CD4-positive, alpha-beta T cell treated with Interleukin-17A for 1 hour (primary cell): ENCODE measurements at places on chromosomes 12 and 14.

DNA sequence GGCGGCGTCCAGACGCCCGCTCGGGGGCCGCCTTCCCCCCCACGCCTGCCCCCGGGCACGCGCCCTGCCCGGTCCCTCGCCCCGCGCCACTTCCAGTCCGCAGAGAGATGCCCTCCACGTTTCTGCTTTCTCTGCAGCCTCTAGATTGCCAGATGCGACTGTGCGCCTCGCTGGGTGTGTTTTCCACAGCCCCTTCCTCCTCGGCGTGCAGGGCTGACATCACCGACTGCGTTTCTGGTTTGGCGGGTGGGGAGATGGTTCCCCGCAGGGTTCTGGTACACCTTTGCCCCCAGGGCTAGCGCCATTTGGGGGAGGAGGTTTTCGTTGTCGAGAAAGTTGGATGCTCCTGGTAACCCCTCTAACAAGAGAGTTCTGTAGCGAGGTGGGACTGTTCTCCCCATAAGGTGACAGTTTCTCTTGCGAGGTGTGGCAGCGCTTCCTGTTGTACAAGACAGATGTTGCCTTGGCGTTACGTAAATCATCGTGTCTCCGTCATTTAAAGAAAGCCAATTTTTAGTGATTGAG, 1.5 kb downstream of the CALM1 start:
- DNase-seq, result peak; percentile 78

DNA sequence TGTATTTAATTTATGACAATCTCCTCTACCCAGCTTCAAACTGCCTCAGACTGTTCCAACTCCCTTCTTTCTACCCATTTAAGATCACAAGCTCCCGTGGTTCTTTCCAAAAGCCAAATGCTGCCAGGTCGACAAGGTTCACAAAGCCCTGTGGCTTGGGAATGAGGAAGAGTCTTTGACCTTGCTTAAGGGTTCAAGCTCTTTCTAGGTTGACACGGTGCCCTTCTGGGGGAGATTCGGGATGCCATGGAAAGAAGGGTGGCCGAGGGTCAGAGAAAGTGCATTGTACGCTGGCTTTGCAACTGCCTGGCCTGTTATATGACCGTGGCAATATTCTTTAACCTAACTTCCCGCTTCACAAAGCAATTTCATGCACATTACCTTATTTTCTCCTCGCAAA, 239.3 kb downstream of the ANO2 start:
- no peak for DNase-seq

GRCh38 chr12:110906516-110906915, 13.9 kb downstream of the MYL2 start:
- DNase-seq, result no peak

DNA sequence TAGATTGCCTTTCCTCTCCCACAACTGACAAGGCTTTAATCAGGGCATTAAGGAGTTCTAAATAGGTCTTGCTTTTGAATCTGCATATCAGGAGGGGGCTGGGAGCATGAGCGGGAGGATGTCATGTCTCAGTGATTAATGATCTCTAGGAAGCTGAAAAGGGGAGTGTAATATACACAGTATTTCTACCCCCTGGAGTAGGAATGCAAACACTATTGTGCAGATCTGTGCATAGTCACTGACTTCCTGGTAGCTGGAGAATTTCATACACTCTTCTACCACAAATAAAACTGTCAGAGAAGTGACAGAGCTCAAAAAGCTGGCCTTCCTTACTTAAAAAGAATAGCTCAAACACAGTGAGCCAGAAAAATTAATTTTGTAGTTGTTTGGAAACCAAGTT, 65.8 kb downstream of the RIC8B start:
- DNase-seq, result no peak

DNA sequence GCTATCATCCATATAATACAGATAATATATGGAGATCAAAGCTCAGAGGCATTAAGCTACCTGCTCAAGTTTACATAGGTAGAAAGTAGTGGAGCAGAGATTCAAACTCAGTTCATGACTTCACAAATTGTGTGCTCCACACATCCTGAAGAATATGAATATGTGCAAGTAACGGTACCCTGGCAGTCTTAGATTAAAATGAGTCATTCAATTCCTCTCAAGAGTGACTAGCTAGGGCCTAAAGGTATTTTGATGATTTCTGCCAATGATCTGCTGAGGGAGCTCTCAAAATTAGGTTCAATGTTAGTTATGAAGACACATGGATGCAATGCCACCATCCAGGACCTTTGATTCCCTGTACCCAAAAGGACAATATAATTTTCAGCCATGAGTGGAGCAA, 58.9 kb downstream of the GRIP1 start:
- no peak for DNase-seq

GRCh38 chr14:105944632-105945610, 418.5 kb downstream of the TMEM121 start:
- peak; percentile 73 for DNase-seq

DNA sequence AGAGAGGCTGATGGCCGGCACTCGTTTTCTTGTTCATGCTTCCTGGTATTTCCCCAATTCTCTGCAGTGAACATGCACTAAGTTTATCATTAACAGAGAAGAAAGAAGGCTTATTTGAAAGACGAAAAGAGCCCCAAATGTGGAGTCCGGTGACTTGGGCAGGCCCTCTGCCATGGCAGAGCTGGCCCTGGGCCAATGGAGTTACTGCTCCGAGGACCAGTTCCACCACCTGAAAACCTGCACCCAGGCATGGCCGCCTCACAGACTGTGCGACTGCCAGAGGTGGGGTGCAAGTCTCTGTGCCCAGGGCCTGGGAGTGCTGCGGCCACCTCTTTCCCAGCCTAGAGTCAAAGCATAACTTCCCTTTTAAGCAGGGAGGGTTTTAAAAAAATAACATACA, 24.9 kb downstream of the DEGS2 start:
- DNase-seq, result no peak

DNA sequence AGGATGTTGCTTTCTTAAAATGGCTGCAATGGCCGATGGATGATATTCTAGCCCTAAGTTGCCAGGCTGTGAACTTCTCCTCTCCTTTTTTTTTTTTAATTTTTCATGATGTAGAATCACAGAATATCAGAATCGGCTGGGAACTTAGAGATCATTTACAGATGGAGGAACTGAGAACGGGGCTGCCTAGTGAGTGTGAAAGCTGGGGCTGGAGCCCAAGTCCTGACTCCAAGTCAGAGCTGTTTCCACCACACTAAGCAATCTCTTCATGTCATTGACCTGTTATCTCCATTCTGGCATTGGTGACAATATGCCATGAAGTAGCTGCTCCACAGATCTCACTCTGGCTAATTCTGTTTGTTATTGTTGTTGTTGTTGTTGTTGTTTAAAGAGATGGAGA, 121.7 kb downstream of the SLC38A1 start:
- no peak for DNase-seq

DNA sequence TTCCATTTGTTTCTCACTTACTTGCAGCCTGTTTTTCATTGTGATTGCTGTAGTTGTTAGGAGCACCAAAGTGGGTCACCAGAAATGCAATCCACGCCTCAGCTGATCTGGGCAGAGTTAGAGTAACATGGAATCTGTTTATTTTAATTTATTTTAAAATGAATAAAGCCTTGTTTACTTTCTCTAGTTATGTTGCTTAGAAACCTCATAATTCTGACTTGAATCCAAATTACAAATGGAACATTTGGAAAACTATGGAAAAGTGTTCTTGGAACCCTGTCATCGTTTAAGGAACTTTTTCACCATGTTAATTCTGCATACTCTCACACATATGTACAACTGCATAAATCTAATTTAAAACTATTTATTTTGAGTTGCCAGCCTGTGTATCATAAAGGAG, 92.2 kb upstream of the DAAM1 start:
- no peak for DNase-seq

- no peak for DNase-seq
Observed at GRCh38 chr14:90632451-90632850, 183.8 kb downstream of the TTC7B start.

DNA sequence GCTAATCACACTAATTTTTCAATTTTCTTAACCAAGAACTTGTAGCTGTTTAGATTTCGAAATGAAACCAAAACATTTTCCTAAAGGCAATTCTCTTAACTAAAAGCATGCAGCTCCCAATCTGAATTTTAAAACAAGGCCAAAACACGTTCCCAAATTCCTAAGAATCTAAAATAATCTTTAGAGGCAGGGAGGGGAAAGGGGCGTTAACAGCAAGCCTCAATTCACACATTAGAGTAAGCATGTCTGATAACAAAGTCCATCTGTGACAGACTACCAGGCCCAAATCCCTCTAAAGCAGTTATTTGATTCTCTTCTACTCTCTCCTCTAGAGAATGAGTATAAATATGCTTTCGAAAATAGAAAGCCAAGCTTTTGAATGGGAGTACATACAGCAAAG, 754 bp downstream of the ATG14 start:
- no peak for DNase-seq

- DNase-seq, result no peak
Observed at GRCh38 chr12:118166946-118167345, 31.0 kb downstream of the PEBP1 start.

GRCh38 chr12:119195256-119195655, 16.5 kb downstream of the HSPB8 start:
- no peak for DNase-seq

DNA sequence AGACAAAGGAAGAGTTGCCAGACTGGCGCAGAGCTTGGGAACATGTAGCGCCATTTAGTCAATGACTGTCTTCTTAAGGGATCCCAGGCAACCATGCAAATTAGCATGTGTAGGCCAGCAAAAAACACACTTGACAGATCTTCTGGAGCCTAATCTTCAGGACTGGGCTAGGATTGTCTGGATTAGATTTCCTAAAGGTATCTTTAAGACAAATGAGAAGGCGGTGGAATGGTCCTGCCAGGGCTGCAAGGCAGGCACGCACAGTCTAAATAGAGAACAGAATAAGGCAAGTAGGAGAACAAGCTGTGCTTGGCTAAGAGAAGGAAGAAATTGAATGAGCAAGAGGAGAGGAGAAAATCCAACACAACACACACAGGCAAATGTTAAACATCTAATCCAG, 80.0 kb downstream of the CIT start:
- no peak for DNase-seq

GRCh38 chr12:113232089-113232839, 11.0 kb downstream of the TPCN1 start:
- DNase-seq, result no peak

DNA sequence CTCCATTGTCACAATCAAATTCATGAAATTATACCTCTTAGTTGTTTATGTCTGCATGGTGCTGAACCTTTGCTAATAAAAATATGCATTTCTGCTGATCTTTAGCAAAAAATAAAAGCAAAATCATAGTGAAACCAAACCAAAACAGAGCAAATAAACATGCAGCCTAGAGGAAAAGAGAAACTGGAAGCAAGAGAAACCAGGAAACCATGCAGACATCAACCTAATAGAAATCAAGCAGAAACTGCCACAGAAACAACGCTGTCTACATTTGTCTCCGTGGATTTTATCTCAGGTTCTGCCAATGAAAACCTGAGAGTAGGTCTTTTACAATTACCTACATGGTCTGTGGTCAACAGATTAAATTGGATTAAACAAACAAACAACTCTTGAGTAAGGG, 173.7 kb downstream of the SYT10 start:
- no peak for DNase-seq

DNA sequence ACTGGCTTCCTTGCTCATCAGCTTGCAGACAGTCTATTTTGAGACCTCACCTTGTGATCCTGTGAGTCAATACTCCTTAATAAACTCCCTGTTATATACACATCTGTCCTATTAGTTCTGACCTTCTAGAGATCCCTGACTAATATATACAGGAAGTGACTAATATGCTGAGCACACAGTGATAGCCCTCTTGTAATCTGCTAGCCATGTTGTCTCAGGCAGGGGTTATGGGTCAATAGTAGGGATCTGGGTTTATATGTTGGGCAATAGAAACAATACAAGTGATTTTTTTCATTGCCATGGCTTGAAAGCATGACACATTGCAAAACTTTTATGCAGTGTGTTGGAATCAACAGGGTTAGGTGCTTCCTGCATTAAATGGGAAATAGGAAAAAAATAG, 562.2 kb downstream of the GALC start:
- DNase-seq, result no peak

GRCh38 chr14:23095196-23096108, at the start of gene C14orf119:
C14orf119 (plus strand) TSS chr14:23095505; CDS start chr14:23097659, 2,154 bp downstream.
- DNase-seq, result peak; percentile 100

DNA sequence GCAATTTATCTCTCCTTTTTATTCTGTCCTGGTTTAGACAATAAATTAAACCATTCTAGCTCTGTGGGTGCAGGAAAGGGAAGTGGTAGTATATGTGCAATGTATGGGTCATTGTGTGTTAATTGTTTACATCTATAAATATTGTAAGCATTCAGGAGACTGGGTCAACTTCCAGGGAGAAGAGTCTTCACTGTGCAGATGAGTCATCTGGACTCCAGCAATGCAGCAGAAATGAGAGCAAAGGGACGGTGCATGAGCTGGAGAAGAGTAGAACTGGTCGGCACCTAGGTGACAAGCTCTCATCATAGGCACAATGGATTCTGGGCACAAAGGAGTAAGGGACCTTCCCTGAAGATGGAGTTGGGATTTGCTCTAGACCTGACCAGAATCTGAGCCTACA, 211.1 kb upstream of the DAAM1 start:
- no peak for DNase-seq

DNA sequence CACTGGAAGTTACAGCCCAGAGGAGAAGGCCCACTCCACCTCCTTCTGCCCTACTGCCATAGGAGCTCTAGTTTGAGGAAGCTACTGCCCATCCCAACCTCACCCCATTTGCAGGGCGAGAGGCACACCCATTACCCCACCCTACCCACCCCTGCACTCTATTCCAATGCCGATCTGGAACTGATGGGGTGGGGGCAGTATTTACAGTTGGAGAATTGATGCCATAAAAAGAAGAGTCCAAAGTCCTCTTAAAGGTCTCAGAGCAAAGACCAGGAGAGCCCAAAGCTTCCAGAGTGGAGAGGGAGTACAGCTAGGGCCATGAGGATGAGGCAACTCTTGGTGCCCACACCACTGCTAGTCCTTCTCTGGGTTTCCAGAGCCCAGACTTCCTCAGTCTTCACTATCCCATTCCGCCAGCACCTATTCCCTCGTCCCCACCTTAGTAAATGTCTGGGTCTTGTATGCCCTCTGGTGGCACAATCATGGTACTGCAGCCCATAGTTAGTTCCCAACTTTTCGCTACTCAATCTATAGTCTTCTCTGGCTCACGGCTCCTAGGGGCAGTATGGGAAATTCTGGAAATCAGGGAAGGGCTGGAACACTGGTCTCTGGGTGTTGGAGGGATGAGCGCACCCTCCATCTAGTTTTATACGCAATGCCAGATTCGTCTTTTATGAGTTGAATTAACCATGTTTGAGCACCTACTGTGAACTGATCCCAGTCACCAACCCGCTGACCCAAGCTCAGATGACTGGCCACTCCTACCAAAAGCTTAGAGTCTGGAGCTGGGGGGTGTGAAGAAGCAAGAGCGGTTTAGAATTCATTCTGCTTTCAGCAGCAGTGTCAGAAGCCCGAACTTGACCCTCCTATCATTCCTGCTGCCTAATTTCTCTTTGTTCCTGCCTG, 6.9 kb upstream of the ADCY6 start:
- DNase-seq, result peak; percentile 60

DNA sequence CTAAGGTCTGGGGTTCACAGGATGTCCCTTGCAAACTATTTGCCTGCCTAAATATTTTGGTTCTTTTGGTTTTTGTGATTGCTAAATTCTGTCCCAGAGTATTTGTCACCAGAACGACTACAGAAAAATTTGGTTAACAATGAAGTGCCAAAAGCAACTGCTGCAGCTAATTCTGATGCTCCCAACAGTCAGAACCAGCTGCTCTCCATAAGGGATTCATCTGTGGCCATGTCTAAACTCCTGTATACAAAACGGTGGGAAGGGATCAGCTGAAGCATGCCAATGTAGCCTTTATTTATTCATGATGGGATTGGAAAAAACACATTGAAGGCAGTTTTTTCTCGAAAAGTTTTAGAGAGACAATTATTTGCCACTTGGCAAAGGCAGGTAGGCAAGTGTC, 29.3 kb upstream of the PELI2 start:
- no peak for DNase-seq
